ENCODE measurements at places on chromosomes 4 and X.

DNA sequence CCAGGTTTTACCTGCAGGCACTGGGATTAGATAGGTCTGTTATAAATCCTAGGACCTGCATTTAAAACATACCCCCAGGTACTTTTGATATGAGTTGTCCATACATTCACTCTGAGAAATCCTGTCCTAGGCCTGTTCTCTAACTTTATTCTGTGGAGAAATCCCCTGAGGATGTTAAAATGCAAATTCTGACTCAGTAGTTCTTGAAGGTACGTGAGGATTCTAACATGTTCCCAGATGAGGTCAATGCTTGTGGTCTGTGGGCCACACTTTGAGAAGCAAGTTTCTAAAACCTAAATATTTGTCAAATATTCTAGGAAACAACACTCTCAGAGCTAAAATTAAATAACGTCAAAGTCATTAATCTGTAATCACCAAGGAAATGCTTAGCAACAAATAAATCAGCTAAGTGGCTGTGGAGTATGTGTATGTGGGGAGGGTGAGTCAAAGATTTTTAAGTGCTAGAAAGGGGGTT, 101.3 kb upstream of the MAGEB16 start:
- DNase-seq: no peak

GRCh38 chr4:10003666-10004065, 17.6 kb downstream of the SLC2A9 start:
- DNase-seq: peak; percentile 29

GRCh38 chr4:181819946-181820345, 423.3 kb upstream of the TENM3 start:
- no peak for DNase-seq

DNA sequence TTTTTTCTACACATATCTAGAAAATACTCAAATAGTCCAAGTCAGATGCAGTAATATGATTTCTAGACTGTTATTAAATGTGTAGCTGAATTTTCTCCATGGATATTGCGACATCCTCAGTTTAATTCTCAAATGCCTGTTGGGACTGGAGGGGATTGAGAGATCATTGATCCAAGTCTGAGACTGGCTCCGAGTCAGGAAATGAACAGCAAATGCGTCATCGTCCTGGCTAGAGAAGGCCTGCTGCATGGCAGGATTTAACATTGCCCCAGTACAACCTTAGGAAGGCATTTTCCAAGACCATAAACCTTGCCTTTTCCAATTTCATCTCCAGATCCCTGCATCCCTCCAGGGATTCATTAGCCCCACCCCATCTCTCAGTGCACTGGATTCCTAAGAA, 56.6 kb upstream of the SLC6A14 start:
- DNase-seq: no peak

- no peak for DNase-seq
Measured at GRCh38 chr4:3485011-3485791, 22.1 kb downstream of the DOK7 start.

GRCh38 chrX:68647156-68647957, at the start of gene STARD8:
STARD8 (plus strand) TSS chrX:68647666; CDS start chrX:68647883, 217 bp downstream.
- DNase-seq: no peak

DNA sequence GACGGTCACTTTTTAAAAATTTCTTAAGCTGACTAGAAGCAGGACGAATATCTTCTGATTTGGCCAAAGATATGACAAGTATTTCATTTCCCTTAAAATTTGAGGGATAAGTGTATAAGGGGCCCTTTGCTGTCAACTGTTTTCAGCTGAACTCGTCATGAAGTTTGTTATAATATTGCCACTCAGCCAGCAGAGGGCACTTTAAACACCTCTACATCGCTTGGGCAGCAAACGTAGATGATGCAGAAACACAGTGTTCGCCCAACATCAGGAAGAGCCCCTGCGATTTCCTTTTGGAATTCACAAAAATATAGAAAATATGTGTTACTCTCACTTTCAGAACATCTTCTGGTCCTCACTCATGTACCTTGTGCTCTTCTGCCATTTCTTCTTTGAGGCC, 435.7 kb upstream of the FMR1 start:
- DNase-seq: no peak

DNA sequence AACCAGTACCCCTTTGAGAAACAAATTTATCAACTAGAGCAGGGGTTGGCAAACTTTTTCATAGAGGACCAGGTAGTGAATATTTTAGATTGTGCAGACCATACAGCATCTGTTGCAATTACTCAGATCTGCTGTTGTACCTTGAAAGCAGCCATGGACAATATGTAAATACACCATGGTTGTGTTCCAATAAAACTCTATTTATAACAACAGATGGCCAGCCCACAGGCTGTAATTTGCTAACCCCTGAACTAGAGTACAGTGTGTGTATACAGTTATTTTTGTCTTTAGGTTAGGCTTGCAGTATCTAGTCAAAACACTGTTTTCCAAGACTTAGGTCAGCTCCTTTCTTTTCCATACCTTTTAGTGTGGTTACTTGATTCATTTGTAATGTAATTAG, 54.4 kb downstream of the PHKA1 start:
- DNase-seq: no peak

DNA sequence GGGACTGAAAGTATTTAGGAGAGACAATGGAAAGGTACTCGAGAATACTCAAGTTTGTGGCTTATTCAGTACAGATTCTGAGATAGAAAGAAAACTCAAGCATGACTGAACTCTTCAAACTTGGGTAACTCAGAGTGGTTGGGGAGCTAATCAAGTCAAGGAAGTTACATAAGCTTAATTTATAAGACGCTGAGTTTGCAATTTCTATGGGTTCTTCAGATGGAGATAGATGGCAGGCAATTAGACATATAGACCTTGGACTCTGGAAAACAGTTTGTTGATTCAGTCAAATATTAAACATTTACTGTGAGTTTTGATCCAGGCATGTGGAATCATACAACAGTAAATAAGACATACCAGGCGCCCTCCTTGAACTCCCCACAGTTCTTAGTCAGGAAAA, 1749.9 kb upstream of the TENM3 start:
- no peak for DNase-seq

DNA sequence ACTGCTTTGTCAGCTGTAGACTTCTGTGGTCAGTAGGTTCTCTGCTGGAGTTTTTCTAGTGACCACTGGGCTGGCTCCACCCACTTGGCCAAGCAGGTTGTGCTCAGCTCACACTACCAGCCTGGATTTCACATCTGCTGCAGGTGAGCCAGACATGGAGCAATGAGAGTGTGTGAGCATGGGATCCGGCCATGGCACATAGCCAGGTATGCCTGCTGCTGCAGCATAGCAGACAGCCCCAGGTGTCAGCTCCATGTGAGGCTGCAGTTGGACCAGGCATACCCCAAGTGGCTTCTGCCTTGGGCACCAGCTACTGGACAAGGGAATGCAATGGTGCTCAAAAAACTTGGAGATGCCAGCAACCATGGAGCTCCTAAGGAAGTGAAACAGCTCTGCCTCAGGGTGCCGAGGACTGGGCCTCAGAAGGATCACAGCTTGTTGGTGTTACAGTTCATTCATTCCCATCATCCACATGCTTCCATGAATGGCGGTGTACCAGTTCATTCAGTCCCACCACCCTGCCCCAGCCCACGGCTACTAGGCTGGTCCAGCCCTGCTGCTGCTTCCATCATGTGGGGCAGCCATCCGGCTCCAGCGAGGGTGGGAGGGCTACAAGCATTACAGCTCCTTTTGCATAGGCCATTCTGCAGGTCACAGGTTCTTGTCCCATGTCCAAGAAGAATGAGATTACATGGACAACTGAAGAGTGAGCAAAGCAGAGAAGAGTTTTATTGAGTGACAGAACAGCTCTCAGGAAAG, 389.1 kb upstream of the PCDH7 start:
- DNase-seq: no peak

GRCh38 chr4:80053140-80053910, 19.7 kb downstream of the ANTXR2 start:
- DNase-seq: no peak

- DNase-seq: no peak
Measured at GRCh38 chr4:106426069-106426468, 57.5 kb upstream of the GIMD1 start.

- DNase-seq: no peak
Measured at GRCh38 chr4:90186229-90186628, 59.0 kb downstream of the CCSER1 start.

GRCh38 chr4:183471946-183472708, 27.7 kb downstream of the CDKN2AIP start:
- DNase-seq: peak; percentile 74

- DNase-seq: peak; percentile 50
Measured at GRCh38 chr4:36243355-36244256, 708 bp downstream of the ARAP2 start.

- DNase-seq: no peak
Measured at GRCh38 chrX:65634732-65635131, 32.7 kb upstream of the MSN start.

DNA sequence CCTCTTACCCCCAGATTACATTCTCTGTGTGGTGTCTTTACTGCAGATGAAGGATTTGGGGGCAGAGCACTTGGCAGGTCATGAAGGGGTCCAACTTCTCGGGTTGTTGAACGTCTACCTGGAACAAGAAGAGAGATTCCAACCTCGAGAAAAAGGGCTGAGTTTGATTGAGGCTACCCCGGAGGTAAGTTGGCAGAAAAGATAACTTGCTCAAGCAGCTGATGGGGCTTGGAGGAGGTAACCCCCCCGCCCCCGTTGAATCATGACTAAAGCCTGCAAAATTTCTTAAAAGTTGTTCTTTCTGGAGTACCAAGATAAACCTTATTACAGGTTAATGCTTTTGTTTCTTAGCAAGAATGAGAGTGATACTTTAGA, 1.5 kb downstream of the CCNG2 start:
- DNase-seq: peak; percentile 3

GRCh38 chr4:164442180-164442579, 311.8 kb upstream of the SMIM31 start:
- no peak for DNase-seq

DNA sequence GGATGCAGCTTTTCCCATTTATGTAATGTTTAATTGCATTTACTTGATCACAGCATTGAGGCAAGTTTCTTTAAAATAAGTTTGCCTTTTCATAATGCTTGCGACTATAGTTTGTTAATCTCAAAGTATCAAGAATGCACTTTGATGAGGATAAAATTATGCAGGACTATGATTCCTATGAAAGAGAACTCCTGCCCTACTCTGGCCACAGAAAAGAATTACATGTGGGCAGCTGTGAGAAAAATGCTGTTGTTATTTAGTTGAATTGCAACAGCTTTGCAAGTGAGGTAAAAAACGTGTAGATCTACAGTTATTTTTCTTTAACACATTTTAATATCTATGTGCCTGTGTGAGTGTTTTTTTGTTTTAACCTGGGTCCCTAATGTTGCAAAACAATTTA, 12.5 kb upstream of the OSTC start:
- DNase-seq: no peak

- no peak for DNase-seq
Measured at GRCh38 chrX:13110433-13111324, 66.3 kb upstream of the FAM9C start.

DNA sequence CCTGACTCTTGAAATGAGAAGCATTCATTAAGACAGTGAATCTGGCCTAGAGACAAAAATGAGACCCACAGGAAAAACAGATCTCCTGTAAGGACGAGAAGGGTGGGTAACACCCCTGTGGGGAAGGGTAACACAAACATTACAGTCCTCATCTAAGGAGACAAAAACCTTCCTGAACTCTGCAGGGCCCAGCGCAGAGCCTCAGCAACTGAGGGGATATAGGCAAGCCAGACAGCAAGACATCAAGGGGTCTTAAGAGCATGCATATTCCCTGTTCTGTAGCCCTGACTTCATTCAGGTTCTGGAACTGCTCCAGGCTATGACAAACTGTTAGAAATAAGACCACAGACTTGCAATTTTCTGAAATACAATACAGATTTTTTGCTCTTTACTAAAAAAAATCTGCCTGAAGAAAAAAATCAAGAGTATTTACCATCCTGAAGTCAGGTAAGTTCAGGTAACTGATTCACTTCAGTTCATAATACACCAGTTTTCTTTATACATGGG, 15.5 kb downstream of the COX18 start:
- DNase-seq: no peak

DNA sequence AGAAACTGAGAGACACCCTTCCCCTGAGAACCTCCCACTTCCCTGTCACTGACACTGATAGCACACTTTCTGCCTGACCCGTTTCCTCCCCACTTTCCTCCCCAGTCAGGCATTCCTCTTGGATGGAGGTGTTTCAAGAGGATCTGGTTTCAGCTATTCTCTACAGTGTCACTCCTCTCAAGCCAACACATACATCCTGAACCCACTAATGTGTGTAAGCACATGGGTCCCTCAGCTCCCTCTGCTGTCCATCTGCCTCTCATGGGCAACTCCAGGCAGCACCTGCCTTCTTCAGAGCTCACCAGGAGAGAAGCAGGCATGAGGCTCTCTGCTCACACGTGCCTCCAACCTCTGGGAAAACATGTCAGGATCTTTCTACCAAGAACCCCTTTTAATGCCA, 207.6 kb downstream of the NAF1 start:
- no peak for DNase-seq

DNA sequence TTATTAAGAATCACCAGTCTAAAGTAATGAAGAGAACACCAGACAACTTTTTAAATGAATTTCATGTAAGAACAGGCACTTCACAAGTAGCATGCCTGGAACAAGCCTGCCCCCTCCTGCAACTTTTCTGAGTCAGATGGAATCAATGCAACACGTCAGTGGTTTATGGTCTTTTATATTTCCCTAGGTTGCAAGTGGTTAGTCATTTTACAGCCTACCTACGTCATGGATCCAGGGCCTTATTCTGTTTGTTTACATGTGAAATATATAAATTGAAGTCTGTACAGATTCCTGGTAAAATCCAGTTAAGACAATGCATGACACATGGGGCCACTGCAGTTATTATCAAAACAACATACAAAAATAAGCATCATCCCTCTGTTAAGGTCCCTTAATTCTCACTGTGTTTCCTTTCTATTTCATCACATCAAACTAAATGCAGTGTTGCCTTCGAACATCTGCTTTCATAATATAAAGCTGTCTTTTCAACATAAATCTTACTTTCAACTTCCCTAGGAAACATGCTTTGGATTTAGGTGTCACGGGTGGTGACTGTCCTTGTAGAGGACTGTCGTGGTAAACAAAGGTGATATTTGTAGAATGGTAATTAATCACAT, 309.3 kb downstream of the FRMPD4 start:
- no peak for DNase-seq

DNA sequence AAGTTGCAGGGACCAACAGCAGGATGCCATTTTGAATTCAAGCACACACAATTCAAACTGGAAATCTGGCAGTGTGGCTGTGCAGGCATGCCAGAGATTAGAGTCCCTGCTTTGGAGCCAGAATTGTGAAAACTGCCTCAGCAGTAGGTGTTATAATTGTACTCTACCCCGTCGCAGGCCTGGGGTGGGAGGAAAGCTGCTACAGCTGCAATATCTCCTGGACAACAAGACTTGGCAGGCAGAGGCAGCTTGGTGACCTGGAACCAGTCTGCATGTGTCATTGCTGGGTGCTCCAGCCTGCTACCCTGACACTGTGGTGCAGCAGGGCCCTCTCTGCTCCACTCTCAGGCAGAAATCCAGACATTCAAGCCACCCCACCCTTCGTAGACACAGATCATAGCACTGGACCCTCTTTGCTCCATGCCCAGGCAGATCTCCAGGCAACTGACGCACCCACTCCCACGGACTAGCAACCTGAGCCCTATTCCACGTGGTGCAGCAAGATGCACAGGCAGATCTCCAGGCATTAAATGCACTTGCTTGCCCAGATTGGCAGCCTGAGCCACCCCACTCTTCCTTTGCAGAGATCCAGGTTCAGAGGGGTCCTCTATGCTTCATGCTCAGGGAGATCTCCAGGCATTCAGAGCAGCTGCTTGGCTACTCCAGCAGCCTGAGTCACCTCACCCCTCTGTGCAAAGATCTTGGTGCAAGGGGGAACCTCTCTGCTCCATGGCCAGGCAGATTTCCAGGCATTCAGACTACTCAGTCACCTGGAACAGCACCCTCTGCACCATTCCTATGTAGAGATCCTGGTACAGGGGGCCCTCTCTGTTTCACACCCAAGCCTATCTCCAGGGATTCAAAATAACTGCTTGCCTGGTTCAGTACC, 140.5 kb downstream of the LRBA start:
- DNase-seq: no peak
